A673 (cell line): ENCODE measurements at places on chromosomes 3 and 15. TPM values are rescaled to one million over a fixed set of nuclear protein-coding genes. Genes with fewer than 3 reads are reported as not detected.

Gene PCBP4
- total RNA-seq: 5.3 and 8.1 TPM in 2 replicates

Gene REC114
- total RNA-seq: not detected in 2 replicates

Gene SUSD5
- total RNA-seq: 0.97 and 1.0 TPM in 2 replicates

Gene CFAP20DC
- 0.74 and 1.3 TPM in 2 replicates for total RNA-seq

Gene SYNPR
- total RNA-seq: 14.7 and 17.6 TPM in 2 replicates

GRCh38 chr15:52559575-52559974 is 9.3 kb downstream of the ARPP19 start:
- DNase-seq: no peak

DNA sequence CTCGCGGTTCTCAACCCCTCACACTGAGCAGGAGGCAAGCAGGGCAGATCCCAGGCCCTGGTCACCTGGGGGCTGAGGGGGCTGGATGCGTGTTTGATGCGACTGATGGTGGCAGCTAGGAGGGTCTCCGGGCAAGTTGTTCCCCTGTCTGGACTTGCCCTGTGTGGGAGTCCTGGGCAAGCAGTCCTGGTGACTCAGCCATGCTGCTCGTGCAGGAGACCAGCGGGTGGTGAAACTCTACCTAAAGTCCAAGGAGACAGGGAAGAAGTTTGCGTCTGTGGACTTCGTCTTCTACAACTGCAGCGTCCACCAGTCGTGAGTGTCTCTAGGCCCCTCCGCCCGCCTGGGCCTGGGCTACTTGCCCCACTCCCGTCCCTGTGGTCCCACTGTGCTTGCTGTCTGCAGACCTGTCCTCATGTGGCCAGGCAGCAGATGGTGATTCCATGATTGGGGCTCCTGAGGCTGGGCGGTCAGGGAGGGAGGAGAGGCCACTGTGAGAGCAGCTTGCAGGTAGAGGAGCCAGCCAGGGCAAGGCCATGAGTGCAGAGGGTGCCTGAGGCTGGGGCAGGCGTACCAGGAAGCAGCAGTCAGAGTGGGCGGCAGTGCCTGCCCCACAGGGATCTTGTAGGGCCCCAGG is 23.1 kb downstream of the PLXNA1 start:
- DNase-seq: no peak

DNA sequence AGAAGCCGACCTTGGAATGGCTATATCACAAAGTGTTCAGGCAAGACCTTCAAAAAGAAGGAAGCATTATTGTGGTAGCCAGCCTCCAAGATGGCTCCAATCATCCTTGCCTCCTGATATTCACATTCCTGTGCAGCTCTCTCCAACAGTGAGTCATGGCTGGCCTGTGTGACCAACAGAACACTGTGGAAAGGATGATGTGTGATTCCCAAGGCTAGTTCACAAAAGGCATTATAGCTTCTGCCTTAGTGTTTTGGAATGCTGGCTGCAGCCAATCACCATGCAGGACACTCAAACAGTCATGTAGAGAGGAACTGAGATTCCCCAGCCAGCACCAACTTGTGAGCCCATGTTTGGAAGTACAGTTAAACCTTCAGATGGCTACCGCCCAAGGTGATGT is 102.6 kb downstream of the EFL1 start:
- DNase-seq: no peak

Gene ZSCAN2
- total RNA-seq: 15.2 and 22.0 TPM in 2 replicates

Gene CIDEC
- total RNA-seq: not detected in 2 replicates

DNA sequence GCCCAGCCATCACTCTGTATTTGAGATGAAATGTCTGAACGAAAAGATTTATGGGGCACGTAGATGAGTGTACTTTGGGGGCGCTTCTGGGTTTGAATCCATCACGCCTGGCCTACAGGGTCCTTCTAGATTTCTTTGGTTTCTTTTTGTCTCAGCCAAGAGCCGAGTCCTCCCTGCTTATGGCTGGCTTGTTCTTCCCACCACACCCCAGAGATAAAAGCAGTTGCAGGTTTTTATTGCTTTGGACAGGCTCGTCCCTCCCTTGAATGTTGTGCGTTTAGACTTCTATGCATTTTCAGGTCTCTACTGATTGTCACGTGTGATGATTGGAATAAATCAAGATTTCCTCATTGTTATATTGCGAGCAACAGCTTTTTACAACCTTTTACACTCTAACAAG is 104.8 kb upstream of the CHRNA7 start:
- no peak for DNase-seq

GRCh38 chr15:63362196-63362595 is 19.4 kb downstream of the CA12 start:
- DNase-seq: no peak

DNA sequence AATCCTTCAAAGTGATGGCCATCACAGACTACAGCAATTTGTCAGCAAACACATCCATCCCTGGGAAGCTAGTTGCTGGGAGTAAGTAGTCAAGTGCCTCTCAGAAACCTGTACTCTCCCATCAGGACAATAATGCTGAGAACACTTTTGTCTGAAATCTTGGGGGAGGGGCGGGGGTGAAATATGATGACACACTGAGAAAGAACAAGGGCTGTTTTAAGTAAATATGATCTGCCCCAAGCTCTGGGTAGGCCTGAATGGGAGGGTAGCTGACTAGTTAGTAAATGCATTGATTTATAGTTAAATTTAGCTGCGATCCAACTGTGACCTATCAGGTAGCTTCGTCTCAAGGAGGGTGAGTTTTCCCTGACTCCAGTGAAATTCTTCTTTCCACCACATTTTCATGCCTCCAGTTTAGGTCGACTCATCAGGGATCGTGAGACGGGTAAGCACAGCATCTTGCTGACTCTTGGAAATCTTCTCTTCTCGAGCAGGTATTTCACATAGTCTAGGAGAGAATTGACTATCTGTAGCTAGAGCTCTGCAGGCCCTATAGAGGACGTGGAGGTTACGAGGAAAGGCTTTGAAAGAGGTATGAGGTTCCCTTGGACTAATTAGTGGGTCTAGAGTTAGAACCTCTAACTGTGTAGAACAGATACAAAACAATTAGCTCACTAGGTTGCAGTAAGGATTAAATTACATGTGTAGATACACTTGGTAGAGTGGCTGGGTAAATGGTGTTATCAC is 213.4 kb upstream of the SLC2A2 start:
- DNase-seq: no peak

GRCh38 chr15:57377478-57377847 is 1.2 kb downstream of the CGNL1 start:
- DNase-seq: no peak

Gene TRIM59
- total RNA-seq: 12.8 and 15.3 TPM in 2 replicates

DNA sequence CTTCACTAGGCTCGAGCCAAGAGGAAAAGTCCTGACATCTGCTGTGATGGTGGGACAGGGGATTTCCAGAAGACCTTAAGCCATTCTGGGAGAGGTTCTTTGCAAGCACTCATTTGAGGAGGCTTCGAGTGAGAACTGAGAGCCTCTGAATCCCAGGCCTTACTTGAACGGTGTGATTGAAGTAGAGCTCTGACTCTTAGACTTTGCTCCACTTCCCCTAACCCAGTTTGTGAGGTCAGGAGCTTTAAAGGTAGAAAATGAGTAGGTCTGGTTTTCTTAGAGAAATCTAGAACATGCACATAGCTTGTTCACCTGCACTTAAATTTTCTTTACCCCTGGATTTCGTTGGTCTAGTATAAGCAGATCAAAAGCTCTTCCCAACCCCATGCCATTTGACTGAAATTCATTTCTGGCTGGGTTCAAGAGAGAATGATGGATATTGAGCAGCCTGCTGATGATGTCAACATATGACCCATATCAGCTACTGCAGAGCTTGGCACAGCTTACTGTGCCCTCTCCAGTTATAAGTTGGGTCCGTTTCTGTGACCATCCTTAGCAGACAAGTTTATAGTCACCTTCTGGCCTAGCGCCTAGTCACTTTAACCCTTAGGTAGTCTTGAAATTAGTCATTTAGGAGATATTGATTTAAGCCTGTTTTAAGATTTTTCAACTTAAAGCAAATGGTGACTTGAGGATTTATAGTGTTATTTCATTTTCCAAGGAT is 229.2 kb upstream of the CHRM5 start:
- DNase-seq: no peak

Gene GOLGA8O
- total RNA-seq: not detected in 2 replicates

DNA sequence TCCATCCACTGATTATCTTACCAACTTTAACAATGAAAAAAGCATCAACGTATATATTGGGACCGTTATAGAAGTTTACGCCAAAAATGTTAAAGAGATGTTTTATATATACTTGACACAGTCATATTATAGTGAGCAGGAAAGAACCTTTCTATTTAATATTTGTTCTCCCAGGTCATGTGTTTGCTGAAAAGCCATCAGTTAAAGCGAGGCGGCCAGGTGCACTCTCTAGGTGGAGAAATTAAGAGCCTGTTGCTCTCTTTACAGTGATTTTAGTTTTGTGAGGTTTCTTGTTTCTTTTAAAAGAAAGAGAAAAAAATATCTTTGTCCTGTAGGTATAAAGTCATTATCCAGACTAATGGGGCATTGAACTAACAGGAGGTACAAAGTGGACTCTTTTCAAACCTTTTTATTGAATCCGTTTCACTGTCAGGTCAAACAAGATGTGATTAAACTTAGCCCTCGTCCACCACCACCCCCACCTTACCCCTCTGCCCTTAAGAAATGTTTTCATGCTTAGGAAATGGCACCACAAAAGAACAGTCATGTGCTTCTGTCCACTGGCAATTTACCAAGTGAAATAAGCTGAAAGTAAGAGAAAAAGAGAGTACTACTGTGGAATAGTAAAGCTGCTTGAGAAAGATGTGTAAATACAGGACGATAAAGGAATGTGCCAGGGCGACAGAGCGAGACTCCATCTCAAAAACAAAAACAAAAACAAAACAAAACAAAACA is 279.9 kb downstream of the PTPRG start:
- no peak for DNase-seq

Gene KIF23
- total RNA-seq: 124 TPM in 2 replicates

DNA sequence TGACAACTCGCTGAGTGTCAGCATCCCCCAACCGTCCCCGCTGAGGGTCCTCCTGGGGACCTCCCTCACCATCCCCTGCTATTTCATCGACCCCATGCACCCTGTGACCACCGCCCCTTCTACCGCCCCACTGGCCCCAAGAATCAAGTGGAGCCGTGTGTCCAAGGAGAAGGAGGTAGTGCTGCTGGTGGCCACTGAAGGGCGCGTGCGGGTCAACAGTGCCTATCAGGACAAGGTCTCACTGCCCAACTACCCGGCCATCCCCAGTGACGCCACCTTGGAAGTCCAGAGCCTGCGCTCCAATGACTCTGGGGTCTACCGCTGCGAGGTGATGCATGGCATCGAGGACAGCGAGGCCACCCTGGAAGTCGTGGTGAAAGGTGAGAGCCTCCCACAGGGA is 35.4 kb downstream of the ACAN start:
- DNase-seq: no peak

DNA sequence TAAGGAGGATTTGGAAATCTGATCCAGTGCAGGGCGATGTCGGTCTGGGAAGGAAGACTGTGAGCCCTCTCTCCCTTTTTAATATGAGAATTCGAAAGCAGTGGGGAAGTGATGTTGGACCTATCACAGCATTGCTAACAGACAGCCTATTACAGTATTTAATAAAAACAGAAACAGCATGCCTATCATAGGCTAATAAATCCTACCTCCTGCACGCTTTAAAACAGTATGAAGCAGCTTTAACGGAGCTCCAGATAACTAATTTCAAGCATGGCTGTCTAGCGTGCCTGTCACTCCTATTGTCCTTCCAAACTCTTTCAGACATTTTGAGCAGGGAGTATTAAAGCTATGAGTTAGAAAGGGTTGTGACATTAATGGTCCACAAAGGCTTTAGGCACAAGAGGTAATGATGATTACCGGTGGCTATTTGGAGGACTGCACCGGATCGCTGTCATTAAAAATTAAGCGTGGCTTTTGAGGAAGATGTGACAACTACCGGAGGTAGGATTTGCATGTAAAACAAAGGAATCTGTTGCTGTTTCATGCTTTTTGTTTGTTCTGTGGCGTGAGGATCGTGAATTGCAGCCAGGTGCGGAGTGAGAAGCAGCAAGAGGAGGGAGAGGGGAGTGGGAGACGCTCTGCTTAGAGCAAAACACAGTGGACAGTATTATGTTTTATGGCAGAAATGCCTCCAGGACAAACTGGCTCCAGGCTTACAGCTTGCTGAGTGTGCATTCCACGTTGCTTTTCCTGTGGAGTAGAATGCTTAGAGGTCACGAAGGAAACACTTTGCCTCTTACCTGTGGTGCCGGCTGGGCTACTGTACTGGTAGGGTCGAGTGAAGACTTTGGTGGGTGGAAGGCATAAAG is at the start of gene KCNMB2:
TSS of gene KCNMB2 (plus strand) at position 226 of the 869 bp plus-strand sequence.
- peak; percentile 5 for DNase-seq

Gene GABPB1
- total RNA-seq: 35.3 and 40.0 TPM in 2 replicates

GRCh38 chr3:46010519-46011113 is 15.0 kb upstream of the FYCO1 start:
- no peak for DNase-seq

GRCh38 chr15:79811406-79812405 is 85.1 kb downstream of the MTHFS start:
- DNase-seq: no peak
